Right ventricle myocardium inferior (tissue), 1 donor: ENCODE measurements at places on chromosomes 12 and 14. TPM values are rescaled to one million over a fixed set of nuclear protein-coding genes. Genes with fewer than 3 reads are reported as not detected.

DNA sequence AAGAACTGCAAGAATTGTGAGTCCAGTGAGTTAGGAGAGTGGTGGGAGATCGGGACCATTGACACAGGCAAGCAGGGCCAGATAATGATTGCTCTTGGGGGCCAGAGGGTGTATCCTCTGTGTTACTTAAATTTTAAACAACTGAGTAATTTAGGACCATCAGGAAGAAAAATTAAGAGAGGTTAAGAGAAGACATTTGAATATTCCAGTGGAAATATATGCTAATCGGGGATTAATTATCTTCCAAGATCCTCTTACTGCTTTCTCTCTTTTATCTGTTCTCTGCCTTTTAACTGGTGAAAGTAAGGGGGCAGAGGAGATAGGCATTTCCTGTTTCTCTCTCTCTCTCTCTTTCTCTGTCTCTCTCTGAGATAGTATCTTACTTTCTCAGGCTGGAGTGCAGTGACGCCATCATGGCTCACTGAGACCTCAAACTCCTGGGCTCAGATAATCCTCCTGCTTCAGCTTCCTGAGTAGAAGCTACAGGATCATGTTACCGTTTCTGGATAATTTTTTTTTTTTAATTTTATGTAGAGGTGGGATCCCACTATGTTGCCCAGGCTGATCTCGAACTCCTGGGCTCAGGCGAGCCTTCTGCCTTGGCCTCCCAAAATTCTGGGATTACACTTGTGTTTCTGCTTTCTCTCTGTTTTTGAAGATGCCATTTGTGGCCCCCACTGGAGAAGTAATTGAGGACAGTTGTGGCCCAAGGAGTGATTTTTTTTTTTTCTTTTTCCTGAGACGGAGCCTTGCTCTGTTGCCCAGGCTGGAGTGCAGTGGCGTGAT is 85.1 kb downstream of the DIP2B start:
- DNase-seq: no peak

CCDC197 gene
- 0.84 TPM for total RNA-seq

DNA sequence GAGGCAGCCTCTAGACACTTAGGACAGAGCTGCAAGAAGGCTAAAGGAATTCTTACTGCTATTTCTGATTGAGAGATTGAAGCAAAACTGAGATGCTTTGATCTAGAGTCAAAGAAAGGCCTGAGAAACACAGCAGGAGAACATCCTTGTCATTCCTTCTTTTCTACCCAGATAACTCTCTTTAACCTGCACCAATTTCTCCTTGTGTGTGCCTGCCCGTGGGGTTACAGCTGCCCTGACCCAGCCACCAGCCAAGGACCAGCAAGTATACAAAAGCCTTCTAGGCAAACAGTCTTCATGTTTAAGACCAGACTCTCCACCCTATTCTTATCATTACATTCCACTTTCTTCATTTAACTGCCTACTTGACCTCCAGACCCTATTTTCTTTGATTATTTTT is 81.7 kb upstream of the PRB2 start:
- DNase-seq: no peak

DNA sequence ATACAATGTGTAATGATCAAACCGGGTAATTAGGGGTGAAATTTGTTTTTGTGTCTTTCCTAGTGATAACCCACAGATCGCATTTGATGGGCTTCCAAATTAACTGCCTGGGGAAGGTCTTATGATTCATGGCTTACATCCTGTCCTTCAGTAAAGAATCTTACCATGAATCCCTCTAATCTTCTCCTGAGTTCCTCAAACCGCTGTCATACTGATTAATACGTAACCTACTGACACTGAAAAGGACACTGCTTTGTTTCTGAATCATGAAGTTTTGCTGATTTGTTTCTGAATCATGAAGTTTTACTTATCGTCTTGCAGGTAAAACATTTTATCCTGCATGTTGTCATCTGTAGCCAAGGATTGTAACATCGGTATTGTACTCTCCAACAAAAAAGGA is 52.0 kb upstream of the CRY1 start:
- no peak for DNase-seq

CCDC175 gene
- total RNA-seq: not detected

GRCh38 chr12:127277882-127278281 is 989.1 kb upstream of the TMEM132C start:
- no peak for DNase-seq

C14orf180 gene
- total RNA-seq: 40.0 TPM

GRCh38 chr12:12017135-12017581 is 53.6 kb upstream of the BCL2L14 start:
- no peak for DNase-seq
